Vagina (tissue), 2 donors: ENCODE measurements at places on chromosomes 11 and 22. TPM values are rescaled to one million over a fixed set of nuclear protein-coding genes. Genes with fewer than 3 reads are reported as not detected.
A peak's percentile ranks its signal among the peaks of the same experiment; 100 is the strongest.

The TMA7B gene
- 1.7 TPM for total RNA-seq

The OR51E1 gene
- 0.25 TPM for total RNA-seq

The DTX4 gene
- total RNA-seq: 8.1 TPM

The SOX6 gene
- total RNA-seq: 4.9 TPM

The FXYD6 gene
- 75.4 TPM for total RNA-seq

The BIK gene
- total RNA-seq: not detected

The ABCC8 gene
- total RNA-seq: 13.0 TPM

The TBX1 gene
- 7.1 TPM for total RNA-seq

The MMP10 gene
- not detected for total RNA-seq

The CCDC87 gene
- 0.74 TPM for total RNA-seq

The DHCR7 gene
- 26.8 TPM for total RNA-seq

The TPST2 gene
- total RNA-seq: 96.3 TPM

The PYGM gene
- 0.98 TPM for total RNA-seq

DNA sequence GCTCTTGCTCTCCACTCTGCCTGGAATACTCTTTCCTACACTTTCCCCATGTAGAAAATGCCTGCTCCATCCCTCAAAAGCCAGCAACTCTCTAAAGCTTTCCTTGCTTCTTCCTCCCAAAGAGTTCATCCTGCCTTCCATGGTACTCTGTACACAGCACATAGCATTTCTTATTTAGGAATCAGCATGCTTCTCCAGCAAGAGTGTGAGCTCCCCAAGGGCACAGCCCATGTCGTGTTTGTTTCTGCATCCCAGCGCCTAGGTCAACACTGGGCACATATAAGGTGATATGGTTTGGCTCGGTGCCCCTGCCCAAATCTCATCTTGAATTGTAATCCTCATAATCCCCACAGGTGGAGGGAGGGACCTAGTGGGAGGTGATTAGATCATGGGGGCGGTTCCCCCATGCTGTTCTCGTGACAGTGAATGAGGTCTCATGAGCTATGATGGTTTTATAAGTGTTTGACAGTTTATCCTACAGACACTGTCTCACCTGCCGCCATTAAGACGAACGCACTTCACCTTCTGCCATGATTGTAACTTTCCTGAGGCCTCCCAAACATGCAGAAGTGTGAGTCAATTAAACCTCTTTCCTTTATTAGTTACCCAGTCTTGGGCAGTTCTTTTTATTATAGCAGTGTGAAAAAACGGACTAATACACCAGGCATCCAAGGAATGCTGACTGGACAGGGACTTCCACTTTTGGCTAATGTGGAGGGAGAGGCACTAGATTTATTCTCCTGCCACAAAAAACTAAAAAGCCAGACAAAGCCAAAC, 8.2 kb downstream of the VPS37C start:
- peak overlapping the region; percentile 64 for H3K27ac ChIP-seq
- no peaks in the 10 kb centered on the region for H3K36me3 ChIP-seq
- DNase-seq: no peak
- H3K4me1 ChIP-seq: peaks cover 59% of the 10 kb centered on the region
- no peaks in the 10 kb centered on the region for H3K27me3 ChIP-seq
- H3K4me3 ChIP-seq: no peak overlapping the region

- no peak overlapping the region for H3K27ac ChIP-seq
- H3K4me1 ChIP-seq: peaks cover 10% of the 10 kb centered on the region
- no peak for DNase-seq
- no peak overlapping the region for H3K4me3 ChIP-seq
- no peaks in the 10 kb centered on the region for H3K27me3 ChIP-seq
Measured at GRCh38 chr11:13216019-13216710, 61.4 kb upstream of the BMAL1 start.

DNA sequence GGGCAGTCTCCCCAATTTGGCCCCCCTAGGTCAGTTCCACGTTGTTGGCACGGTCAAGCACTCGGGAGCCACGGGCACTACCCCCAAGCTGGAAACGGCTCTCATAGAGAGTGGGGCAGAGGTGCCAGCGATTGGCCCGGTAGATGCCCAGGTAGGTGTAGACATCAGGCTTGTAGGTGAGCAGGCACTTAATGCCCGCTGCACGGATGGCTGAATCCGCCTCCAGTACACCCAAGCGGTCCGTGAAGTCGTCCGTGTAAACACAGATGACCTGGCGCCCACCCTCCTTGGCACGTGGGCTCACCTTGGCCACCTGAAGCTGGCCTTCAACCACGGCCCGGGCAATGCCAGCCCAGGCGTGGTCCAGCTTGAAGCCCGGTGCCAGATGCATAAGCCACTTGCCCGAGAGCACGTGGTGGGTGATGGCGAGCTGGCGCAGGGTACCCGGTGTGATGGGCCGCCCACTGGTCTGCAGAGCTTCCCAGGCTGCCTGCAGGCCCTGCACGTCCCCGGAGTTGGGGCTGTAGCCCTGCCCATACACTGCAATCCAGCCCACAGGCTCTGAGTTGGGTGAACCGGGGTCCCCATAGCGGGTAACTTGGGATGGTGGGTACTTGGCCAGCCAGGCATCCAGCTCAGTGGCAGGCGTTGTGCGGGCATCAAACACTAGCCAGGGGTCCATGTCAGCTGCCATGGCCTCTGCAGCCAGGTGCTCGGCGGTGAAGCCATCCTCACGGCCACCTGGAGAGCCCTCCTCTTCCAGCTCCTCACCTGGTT, 1.2 kb downstream of the C11orf68 start:
- no peaks in the 10 kb centered on the region for H3K27me3 ChIP-seq
- no peak for DNase-seq
- H3K4me1 ChIP-seq: peaks cover 68% of the 10 kb centered on the region
- H3K4me3 ChIP-seq: peak overlapping the region; percentile 92
- peak overlapping the region; percentile 93 for H3K27ac ChIP-seq
- peaks cover 9% of the 10 kb centered on the region for H3K36me3 ChIP-seq

- peaks cover 7% of the 10 kb centered on the region for H3K27me3 ChIP-seq
- H3K4me1 ChIP-seq: peaks cover 22% of the 10 kb centered on the region
- H3K36me3 ChIP-seq: no peaks in the 10 kb centered on the region
- no peak overlapping the region for H3K27ac ChIP-seq
- DNase-seq: peak; percentile 74
- H3K4me3 ChIP-seq: peak overlapping the region; percentile 53
Measured at GRCh38 chr11:2269601-2270321, 627 bp downstream of the ASCL2 start.

DNA sequence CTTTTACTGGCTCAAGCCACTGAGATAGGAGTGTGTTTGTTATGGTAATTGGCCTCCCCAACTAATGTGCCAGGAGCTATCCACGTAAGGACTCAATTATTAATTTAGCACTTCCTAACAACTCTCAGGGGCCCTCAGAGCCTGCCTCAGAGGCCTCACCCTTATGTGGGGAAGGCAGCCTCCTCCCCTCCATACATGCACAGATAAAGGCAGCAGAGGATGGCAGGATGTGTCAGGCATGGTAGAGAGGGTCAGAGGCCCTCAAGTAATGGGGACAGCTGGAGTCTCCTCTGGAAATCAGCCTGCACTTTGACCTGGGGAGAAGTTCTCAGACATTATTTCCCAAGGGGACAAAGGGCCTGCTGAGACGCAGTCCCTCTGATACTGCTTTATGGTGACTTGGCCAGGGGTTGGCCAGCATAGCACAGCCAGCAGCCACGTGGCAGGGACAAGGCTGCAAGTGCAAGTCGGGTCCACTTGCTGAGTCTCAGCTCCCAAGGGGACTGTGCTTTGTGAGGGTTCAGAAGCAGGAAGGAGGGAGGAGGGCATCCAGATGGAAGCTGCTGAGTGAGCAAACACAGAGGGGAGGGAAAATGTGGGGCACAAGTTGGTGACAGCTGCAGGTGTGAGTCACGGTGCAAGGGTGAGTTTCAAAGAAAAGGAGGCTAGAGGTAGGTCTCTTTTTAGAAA, 17.0 kb downstream of the MOGAT2 start:
- no peaks in the 10 kb centered on the region for H3K4me1 ChIP-seq
- no peaks in the 10 kb centered on the region for H3K36me3 ChIP-seq

GRCh38 chr11:79192836-79193235, 248.0 kb downstream of the TENM4 start:
- DNase-seq: no peak
- no peaks in the 10 kb centered on the region for H3K27me3 ChIP-seq
- no peak overlapping the region for H3K4me3 ChIP-seq

DNA sequence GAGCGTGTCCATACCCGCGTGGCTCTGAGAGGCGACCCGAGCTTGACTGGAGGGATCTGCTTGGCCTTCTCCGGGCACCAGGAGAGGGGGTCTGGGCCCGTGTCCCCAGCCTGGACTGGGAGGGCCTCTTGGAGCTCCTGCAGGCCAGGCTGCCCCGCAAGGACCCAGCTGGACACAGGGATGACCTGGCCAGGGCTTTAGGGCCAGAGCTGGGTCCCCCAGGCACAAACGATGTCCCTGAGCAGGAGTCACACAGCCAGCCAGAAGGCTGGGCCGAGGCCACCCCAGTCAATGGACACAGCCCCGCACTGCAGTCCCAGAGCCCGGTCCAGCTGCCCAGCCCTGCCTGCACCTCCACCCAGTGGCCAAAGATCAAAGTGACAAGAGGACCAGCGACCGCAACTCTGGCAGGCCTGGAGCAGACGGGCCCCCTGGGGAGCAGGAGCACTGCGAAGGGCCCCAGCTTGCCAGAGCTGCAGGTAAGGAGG, 38.2 kb downstream of the TRIOBP start:
- no peak overlapping the region for H3K27ac ChIP-seq
- H3K36me3 ChIP-seq: no peaks in the 10 kb centered on the region
- no peaks in the 10 kb centered on the region for H3K27me3 ChIP-seq
- H3K4me1 ChIP-seq: peaks cover 17% of the 10 kb centered on the region

GRCh38 chr11:28542561-28542960, 434.4 kb downstream of the METTL15 start:
- no peak for DNase-seq
- no peak overlapping the region for H3K27ac ChIP-seq
- no peaks in the 10 kb centered on the region for H3K27me3 ChIP-seq
- H3K4me3 ChIP-seq: no peak overlapping the region
- no peaks in the 10 kb centered on the region for H3K36me3 ChIP-seq

DNA sequence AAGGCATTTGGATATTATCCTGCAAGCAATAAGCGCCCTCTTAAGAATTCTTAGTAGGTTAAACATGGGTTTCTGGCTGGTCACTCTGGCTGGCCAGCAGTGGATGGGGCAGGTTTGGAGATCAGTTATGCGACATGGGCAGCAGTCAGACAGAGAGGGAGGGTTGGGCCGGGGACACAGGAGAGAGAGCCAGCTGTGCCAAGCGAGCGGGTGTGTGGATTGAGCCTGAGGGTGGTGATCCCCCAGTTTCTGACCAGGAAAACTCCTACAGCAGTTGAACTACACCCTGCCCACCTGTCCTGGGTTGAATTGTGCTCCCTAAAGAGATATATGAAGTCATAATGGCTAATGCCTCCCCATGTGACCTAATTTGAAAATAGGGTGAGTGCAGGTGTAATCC, 671.2 kb downstream of the TBC1D22A start:
- H3K4me3 ChIP-seq: no peak overlapping the region
- DNase-seq: peak; percentile 77
- H3K27ac ChIP-seq: no peak overlapping the region
- no peaks in the 10 kb centered on the region for H3K4me1 ChIP-seq
- H3K36me3 ChIP-seq: no peaks in the 10 kb centered on the region
- no peaks in the 10 kb centered on the region for H3K27me3 ChIP-seq

DNA sequence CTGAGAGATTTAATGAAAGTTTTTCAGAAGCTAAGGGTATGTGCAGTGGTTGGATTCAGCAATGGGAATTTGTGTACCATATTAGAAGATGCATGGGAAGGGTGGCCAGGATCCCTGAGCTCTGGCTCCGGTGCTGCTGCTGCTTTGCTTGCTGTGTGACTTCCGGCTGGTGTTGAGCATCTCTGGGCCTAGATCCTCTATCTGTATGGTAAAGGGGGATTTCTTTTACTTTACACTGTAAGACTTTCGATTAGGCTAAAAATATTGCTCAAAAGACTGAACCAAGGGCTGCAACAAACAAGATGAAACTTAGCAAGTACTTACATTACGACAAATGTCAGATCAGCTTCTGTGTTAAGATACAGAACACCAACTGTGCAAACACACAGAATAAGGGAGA, 39.1 kb downstream of the XRRA1 start:
- H3K27me3 ChIP-seq: no peaks in the 10 kb centered on the region
- no peak overlapping the region for H3K4me3 ChIP-seq
- H3K27ac ChIP-seq: no peak overlapping the region
- H3K4me1 ChIP-seq: no peaks in the 10 kb centered on the region
- H3K36me3 ChIP-seq: no peaks in the 10 kb centered on the region

GRCh38 chr22:29073618-29074275, 912 bp downstream of the KREMEN1 start:
- H3K36me3 ChIP-seq: no peaks in the 10 kb centered on the region
- H3K27me3 ChIP-seq: no peaks in the 10 kb centered on the region
- H3K4me3 ChIP-seq: peak overlapping the region; percentile 82

- H3K4me3 ChIP-seq: no peak overlapping the region
- DNase-seq: no peak
- no peaks in the 10 kb centered on the region for H3K36me3 ChIP-seq
- no peaks in the 10 kb centered on the region for H3K27me3 ChIP-seq
Measured at GRCh38 chr11:27443746-27444507, 28.7 kb downstream of the LGR4 start.
